Astrocyte (in vitro differentiated cells and primary cell): ENCODE measurements at places on chromosomes 2 and 18. TPM values are rescaled to one million over a fixed set of nuclear protein-coding genes. Genes with fewer than 3 reads are reported as not detected.

The FTCDNL1 gene
- 0.45 and 0.48 TPM in 2 replicates for total RNA-seq

The IL36A gene
- total RNA-seq, result not detected in 2 replicates

The SLC4A3 gene
- total RNA-seq, result 10.9 and 11.2 TPM in 2 replicates

The INHA gene
- total RNA-seq, result 0.52 and 0.99 TPM in 2 replicates

The ZNF804A gene
- 0.22 and 0.32 TPM in 2 replicates for total RNA-seq

The DSC3 gene
- total RNA-seq, result 5.2 and 5.6 TPM in 2 replicates

GRCh38 chr2:149562324-149562723 is 25.3 kb downstream of the MMADHC start:
- no peaks in the 10 kb centered on the region for H3K27me3 ChIP-seq
- no peaks in the 10 kb centered on the region for H3K4me1 ChIP-seq
- H3K27ac ChIP-seq, result no peak overlapping the region
- no peak for DNase-seq
- H3K4me3 ChIP-seq, result no peak overlapping the region
- peaks cover 10% of the 10 kb centered on the region for H3K36me3 ChIP-seq

- H3K36me3 ChIP-seq, result no peaks in the 10 kb centered on the region
- DNase-seq, result no peak
Measured at GRCh38 chr2:115746151-115746550, 1303.7 kb downstream of the DPP10 start.

- H3K27me3 ChIP-seq, result no peaks in the 10 kb centered on the region
- peaks cover 9% of the 10 kb centered on the region for H3K36me3 ChIP-seq
- H3K27ac ChIP-seq, result no peak overlapping the region
- no peak overlapping the region for H3K4me3 ChIP-seq
Measured at GRCh38 chr2:85394261-85394681, 15.9 kb downstream of the CAPG start.

DNA sequence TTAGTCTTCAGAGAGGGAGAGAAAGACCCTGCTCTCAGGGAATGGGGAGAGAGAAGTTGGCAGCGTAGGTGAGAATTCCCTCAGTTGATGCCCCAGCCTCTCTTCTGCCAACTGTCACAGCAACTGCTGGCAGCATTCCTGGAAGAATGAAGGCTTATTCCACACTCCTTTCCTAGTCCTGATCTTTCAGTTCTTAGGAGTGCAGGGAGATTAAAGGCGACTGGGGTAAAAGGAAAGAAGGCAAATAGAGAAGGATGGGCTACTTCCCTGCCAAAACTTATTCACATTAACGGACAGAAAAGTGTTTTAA is 65.9 kb upstream of the ACAA2 start:
- DNase-seq, result no peak
- H3K27me3 ChIP-seq, result peaks cover 3% of the 10 kb centered on the region
- no peaks in the 10 kb centered on the region for H3K36me3 ChIP-seq
- H3K27ac ChIP-seq, result no peak overlapping the region
- no peak overlapping the region for H3K4me3 ChIP-seq

GRCh38 chr2:205814039-205814364 is 131.7 kb downstream of the NRP2 start:
- H3K27me3 ChIP-seq, result peaks cover 6% of the 10 kb centered on the region
- no peak for DNase-seq
- H3K36me3 ChIP-seq, result no peaks in the 10 kb centered on the region
- H3K27ac ChIP-seq, result no peak overlapping the region
- H3K4me3 ChIP-seq, result no peak overlapping the region
- no peaks in the 10 kb centered on the region for H3K4me1 ChIP-seq

- H3K27me3 ChIP-seq, result no peaks in the 10 kb centered on the region
- no peak overlapping the region for H3K27ac ChIP-seq
- H3K36me3 ChIP-seq, result no peaks in the 10 kb centered on the region
- no peak overlapping the region for H3K4me3 ChIP-seq
- H3K4me1 ChIP-seq, result no peaks in the 10 kb centered on the region
Measured at GRCh38 chr18:79617511-79618500, 61.8 kb upstream of the CTDP1 start.
